ENCODE measurements at places on chromosomes 16 and 17. TPM values are rescaled to one million over a fixed set of nuclear protein-coding genes. Genes with fewer than 3 reads are reported as not detected.

TMC5 gene
- total RNA-seq: not detected

CACNA1G gene
- total RNA-seq: not detected

NUBP2 gene
- total RNA-seq: 34.4 TPM

GAST gene
- not detected for total RNA-seq

TEKT1 gene
- not detected for total RNA-seq

WNT9B gene
- not detected for total RNA-seq

SPATA22 gene
- total RNA-seq: 0.44 TPM

DNA sequence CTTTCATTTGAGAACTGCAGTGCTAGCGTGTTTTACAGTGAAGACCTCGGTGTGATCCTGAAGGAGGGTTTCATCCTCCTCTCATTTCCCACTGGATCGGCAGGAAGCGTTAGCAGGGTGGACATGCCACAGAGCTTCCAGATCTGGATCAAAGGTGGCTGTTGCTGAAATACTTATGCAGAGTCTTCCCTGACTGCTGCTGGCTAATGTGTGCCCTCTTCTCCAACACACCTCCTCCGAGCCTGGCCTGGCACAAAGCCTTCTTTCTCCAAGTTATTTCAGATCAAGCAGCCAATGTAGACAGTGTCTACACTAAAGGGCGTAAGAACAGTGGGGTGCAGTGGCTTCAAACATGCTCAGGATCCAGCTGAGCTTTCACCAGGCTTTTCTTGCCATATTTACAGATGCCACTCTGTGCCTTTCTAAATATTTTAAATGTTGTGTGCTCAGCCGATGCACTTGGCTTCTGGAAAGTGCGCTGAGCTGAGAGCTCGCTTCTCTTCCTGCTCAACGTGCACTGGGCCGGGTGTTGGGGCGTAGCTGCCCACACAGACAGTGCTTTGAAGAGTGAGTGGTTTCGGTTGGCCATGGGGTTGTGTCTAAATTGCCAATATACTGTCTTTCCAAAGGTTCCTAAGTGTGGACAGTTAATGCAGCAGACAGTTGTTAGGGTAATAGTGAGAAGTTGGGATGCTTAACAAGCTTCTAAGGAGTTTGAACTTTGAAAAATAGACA lies 2.1 kb downstream of the ZNF750 start:
- no peak for DNase-seq

GRCh38 chr17:81741594-81742452 lies 29.7 kb downstream of the SLC25A10 start:
- no peak for DNase-seq

All from activated CD4-positive, alpha-beta T cell treated with anti-CD3 and anti-CD28 coated beads for 36 hours (primary cell).